ENCODE measurements at places on chromosomes 7 and 10. TPM values are rescaled to one million over a fixed set of nuclear protein-coding genes. Genes with fewer than 3 reads are reported as not detected.

SFTPA1 gene
- total RNA-seq = not detected

AMPH gene
- 0.12 TPM for total RNA-seq

SPDYE3 gene
- not detected for total RNA-seq

MKX gene
- not detected for total RNA-seq

STEAP2 gene
- 4.4 TPM for total RNA-seq

ELN gene
- total RNA-seq = 0.09 TPM

AKR1C4 gene
- 0.30 TPM for total RNA-seq

OR2A7 gene
- total RNA-seq = not detected

ADCY1 gene
- total RNA-seq = 2.5 TPM

CDK14 gene
- total RNA-seq = 0.08 TPM

NPC1L1 gene
- 0.06 TPM for total RNA-seq

MMD2 gene
- not detected for total RNA-seq

GPER1 gene
- total RNA-seq = 1.2 TPM

ZSCAN21 gene
- 11.2 TPM for total RNA-seq

AKR1C2 gene
- 3,638 TPM for total RNA-seq

PTN gene
- not detected for total RNA-seq

UBN2 gene
- 2.8 TPM for total RNA-seq

URGCP gene
- total RNA-seq = 27.8 TPM

PROSER2 gene
- 44.3 TPM for total RNA-seq

PIP gene
- total RNA-seq = 0.64 TPM

CALML5 gene
- total RNA-seq = not detected

CACNB2 gene
- total RNA-seq = not detected

GPR85 gene
- not detected for total RNA-seq

All from A549 treated with Hydrocortisone at 1 μM for 4 hours (cell line).